Vagina (tissue), 2 donors: ENCODE measurements at places on chromosomes 16 and 17.

GRCh38 chr16:58346831-58347371 lies 45.4 kb upstream of the GINS3 start:
- DNase-seq: no peak

DNA sequence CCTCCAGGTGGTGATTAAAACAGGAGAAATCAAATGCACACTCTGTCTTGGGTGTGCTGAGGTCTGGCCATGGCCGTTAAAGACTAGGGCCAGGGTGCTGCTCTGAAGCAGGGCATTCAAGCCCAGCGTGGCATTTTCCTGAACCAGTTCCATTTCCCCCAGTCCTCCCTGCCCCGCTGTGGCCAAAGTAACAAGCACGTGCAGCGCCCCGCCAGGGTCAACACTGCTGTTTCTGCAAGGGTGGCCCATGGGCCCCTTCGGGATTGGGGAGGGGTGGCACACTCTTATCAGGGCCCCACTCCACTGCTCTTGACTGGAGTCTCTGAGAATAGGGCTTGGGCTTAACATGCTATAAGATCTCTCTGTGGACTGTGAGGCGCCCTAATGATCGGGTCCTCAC lies 72.9 kb downstream of the IL21R start:
- no peak for DNase-seq

DNA sequence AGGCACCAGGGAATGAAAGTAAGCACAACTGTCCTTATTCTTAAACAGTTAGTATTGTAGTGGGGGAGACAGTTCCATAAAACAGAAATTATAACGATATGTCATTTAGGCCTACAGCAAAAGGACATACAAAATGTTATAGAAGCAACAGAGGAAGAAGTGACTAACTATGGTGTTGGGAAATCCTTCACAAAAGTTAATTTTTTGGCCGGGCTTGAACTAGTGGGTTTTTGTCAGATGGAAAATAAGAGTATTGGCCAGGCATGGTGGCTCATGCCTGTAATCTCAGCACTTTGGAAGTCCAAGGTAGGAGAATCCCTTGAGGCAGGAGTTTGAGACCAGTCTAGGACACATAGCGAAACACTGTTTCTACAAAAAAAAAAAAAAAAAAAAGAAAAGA lies 127.8 kb downstream of the SSH2 start:
- no peak for DNase-seq

DNA sequence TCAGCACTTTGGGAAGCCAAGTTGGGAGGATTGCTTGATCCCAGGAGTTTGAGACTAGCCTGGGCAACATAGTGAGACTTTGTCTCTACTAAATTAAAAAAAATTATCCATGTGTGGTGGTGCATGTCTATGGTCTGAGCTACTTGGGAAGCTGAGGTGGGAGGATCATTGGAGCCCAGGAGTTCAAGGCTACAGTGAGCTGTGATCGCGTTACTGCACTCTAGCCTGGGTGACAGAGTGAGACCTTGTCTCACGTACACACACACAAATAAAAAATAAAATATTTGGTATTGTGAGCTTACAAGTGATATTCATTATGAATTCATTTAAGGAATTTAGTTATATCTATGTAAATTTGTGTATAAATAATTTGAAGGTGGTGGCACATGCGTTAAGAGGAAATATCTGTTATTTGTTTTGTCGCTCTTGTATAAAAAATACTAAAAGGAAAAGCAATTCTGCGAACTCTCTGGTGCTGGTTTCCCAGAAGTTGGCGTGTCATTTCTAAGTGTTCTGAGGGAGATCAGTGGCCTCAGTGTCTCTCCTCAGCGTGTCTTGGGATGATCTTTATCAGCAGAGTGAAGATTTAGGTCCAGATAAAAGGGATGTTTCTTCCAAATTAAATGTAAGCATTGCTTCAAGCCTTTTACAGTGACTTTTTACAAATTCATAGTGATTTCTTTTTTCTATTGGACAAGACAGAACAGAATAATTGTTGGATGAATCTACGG lies 187.6 kb downstream of the FTO start:
- no peak for DNase-seq

DNA sequence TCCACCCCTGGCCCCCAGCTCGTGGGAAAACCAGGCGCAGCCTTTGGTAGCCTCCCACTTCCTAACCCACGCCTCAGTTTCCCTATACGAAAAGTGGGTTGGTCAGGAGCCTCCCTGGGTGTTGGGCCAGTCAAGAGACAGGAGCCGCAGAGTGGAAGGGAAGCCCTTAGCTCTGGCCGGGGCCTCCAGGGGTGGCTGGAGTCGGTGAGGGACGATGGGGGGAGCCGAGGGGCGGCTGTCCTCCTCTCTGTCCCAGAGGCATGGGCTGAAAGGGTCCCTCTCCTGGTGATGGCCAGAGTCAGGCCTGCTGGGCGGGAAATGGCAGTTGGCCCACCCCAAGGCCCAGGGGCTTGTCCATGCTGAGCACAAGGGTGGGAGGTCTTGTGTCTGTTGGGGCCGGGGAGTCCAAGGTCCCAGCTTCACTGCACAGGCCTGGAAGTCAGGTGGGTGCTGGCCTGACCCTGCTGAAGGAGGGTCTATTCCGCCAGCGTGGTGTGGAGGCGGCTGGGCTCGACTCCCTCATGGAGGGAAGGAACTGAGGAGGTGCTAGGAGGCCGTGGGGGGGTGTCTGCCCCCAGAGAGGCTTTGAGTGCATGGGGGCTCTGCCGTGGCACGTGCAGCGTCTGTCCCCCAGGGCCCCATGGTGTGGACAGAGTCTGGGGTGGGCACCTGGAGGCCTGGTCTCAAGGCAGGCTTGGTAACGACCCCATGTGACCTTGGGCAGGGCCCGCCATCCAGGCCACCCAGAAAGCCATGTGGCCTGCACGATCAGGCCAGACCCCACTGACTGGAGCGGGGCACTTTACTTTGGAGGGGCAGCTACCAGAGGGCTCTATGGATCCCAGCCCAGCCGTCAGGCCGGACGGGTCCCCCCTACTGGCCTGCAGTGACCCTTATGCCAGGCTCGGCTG lies 1.1 kb downstream of the SLC16A3 start:
- DNase-seq: no peak
